ENCODE measurements at places on chromosomes 12 and 14. TPM values are rescaled to one million over a fixed set of nuclear protein-coding genes. Genes with fewer than 3 reads are reported as not detected.

Gene CSAD
- 49.0 TPM for total RNA-seq

DNA sequence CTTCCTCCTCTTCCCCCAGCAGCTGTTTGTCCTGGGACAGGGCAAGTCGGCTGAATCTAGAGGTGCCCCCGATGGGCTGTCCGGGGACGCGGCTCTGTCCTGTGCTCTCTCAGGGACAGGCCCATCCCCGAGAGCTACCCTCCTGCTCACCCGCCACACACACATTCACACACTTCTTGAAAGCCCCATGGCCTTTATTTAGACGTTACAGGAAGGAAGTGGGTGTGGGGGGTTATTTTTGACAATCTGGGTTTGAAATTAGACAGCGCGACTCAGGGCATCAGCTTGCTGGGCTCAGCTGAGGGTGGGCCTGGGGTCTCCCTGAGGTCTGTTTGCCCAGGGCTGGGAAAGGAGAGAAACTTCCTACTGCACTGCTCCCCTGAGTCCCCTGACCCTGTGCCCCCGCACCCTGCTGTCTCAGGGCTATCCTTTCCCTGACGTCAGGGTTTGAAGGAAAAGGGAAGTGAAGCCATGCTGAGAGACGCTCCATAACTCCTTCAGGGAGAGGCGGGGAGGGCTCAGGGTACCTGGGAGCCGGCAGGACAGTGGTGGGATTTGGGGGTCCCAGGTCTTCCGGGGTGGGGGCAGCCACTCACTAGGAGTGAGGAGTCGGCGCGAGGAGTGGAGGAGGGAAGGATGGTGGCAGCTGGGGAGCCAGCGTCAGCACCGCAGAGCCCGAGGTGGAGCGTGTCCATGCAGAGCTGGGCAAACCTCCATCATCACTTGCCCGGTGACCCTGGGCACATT, 8.1 kb downstream of the PTPN6 start:
- H3K4me1 ChIP-seq: peaks cover 29% of the 10 kb centered on the region
- DNase-seq: no peak
- no peak overlapping the region for H3K27ac ChIP-seq
- H3K4me3 ChIP-seq: no peak overlapping the region
- peaks cover 5% of the 10 kb centered on the region for H3K36me3 ChIP-seq

Gene PTGDR
- total RNA-seq: not detected

- peaks cover 21% of the 10 kb centered on the region for H3K4me1 ChIP-seq
- no peak for DNase-seq
- H3K36me3 ChIP-seq: no peaks in the 10 kb centered on the region
- H3K27me3 ChIP-seq: no peaks in the 10 kb centered on the region
Measured at GRCh38 chr12:95838125-95838524, 20.6 kb upstream of the SNRPF start.

GRCh38 chr12:7899755-7900154, 27.0 kb upstream of the SLC2A14 start:
- H3K27ac ChIP-seq: no peak overlapping the region
- no peaks in the 10 kb centered on the region for H3K27me3 ChIP-seq
- H3K4me1 ChIP-seq: peaks cover 5% of the 10 kb centered on the region
- no peaks in the 10 kb centered on the region for H3K36me3 ChIP-seq
- no peak for DNase-seq

Gene KCNC2
- total RNA-seq: not detected

Gene CCNB1IP1
- total RNA-seq: 30.8 TPM

DNA sequence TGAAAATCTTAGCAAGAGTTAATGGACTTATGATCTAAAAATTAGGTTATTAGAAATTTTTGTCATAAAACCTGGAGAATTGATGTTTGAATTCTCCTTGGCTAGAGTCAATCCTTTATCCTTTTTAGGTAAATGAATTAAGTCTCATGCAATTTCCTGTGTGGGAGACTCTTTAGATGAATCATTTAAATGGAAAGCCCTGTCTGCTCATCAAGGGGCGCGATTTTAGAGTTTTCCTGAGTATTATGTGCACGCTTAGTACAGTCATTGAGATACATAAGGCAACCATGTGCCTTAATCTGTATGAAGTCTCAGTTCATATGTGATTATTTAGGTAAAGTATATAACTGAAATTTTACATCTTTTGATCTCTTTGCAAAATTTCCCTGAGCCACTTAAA, 974.7 kb downstream of the NRXN3 start:
- no peak overlapping the region for H3K4me3 ChIP-seq
- H3K4me1 ChIP-seq: no peaks in the 10 kb centered on the region
- DNase-seq: no peak
- H3K36me3 ChIP-seq: no peaks in the 10 kb centered on the region

GRCh38 chr14:83706231-83706954, 1823.6 kb upstream of the FLRT2 start:
- no peaks in the 10 kb centered on the region for H3K27me3 ChIP-seq
- no peak for DNase-seq
- no peak overlapping the region for H3K4me3 ChIP-seq
- no peaks in the 10 kb centered on the region for H3K4me1 ChIP-seq
- no peaks in the 10 kb centered on the region for H3K36me3 ChIP-seq
- H3K27ac ChIP-seq: no peak overlapping the region

- H3K4me1 ChIP-seq: no peaks in the 10 kb centered on the region
- H3K4me3 ChIP-seq: no peak overlapping the region
- no peaks in the 10 kb centered on the region for H3K27me3 ChIP-seq
Measured at GRCh38 chr12:16118586-16118985, 158.9 kb downstream of the SLC15A5 start.

GRCh38 chr12:67618303-67618702, 30.2 kb upstream of the DYRK2 start:
- no peak for DNase-seq
- no peaks in the 10 kb centered on the region for H3K36me3 ChIP-seq
- no peaks in the 10 kb centered on the region for H3K27me3 ChIP-seq

DNA sequence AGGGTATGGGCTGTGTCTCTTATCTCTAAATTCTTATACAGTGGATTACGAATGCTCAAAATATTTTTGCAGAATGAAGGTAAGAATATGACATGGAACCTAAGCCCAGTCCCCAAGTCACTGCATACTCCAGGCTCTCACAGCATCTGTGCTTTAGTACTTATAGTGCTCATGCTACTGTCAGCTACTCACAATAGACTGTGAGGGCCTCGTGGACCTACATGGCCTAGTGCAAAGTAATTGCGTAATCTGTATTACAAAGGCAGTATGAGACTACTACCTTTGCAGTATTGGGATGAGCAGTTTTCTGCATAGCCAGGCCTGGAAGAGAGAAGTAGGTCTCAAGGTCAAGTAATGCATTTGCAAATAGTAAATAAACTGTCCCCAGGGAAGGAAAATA, 27.9 kb downstream of the VWF start:
- H3K27me3 ChIP-seq: no peaks in the 10 kb centered on the region
- H3K4me3 ChIP-seq: no peak overlapping the region
- H3K36me3 ChIP-seq: no peaks in the 10 kb centered on the region
- H3K4me1 ChIP-seq: peaks cover 42% of the 10 kb centered on the region

- no peak for DNase-seq
- 0 out of 2 replicates have a peak, but pooled peaks cover 8% of the 10 kb centered on the region for H3K36me3 ChIP-seq
- H3K27ac ChIP-seq: no peak overlapping the region
- no peaks in the 10 kb centered on the region for H3K27me3 ChIP-seq
- no peaks in the 10 kb centered on the region for H3K4me1 ChIP-seq
Measured at GRCh38 chr12:124976999-124977398, 11.9 kb downstream of the DHX37 start.

Gene NAV3
- total RNA-seq: 4.2 TPM

Gene HRK
- 0.55 TPM for total RNA-seq

Data from PC-9 (cell line).